ENCODE measurements at places on chromosomes 1 and 21. TPM values are rescaled to one million over a fixed set of nuclear protein-coding genes. Genes with fewer than 3 reads are reported as not detected.

DNA sequence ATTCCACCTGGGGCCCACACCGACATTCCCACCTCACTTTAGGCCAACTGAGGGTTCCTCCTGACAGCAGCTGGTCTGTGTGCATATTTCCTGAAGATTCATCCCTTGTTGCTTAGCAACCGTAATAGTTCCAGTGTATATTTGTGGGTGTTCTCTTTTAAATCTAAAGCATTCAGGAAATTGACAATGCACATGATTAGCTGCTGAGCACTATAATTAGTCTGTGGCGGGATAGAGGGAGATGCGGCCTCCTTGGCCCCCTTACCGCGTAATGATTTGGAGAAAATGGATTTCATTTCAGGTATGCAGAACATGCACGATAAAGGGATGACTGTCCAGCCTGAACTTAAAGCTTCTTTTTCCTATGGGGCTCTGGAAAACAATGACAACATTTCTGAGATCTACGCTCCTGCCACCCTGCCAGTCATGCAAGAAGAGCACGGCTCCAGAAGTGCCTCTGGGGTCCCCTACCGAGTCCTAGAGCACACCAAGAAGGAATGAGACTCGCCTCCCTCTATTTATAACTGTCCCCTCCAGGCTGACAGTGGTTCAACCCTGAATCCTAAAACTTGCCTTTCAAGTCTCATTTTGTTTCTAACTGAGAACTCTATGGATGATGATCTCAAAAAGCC lies 33.8 kb upstream of the RCAN3 start:
- H3K27ac ChIP-seq: no peak overlapping the region
- H3K27me3 ChIP-seq: no peaks in the 10 kb centered on the region

- no peak overlapping the region for H3K27ac ChIP-seq
- H3K27me3 ChIP-seq: peaks cover 2% of the 10 kb centered on the region
- H3K4me1 ChIP-seq: peaks cover 10% of the 10 kb centered on the region
- DNase-seq: no peak
- H3K4me3 ChIP-seq: no peak overlapping the region
- no peaks in the 10 kb centered on the region for H3K36me3 ChIP-seq
Observed at GRCh38 chr1:180923887-180924286, 11.2 kb downstream of the KIAA1614 start.

DNA sequence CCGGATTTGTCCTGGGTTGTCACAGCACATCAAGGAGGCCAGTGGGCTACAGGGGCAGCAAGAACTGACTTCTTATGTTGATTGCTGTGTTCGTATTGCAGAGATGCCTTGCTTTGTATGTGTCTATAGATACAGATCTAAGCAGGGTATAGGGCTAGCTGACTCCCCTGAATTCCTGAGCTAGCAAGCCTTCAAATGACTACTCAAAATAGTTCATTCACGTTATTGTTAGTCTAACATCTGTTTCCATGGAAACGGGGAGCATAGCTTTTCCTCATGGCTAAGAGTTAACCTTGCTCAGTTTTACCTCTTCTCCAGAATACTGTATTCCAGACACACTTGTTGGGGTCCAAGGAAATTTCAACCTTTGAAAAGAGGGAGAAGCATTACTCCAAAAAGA lies 24.1 kb downstream of the TRIM45 start:
- DNase-seq: no peak
- H3K36me3 ChIP-seq: peaks cover 77% of the 10 kb centered on the region
- H3K27me3 ChIP-seq: no peaks in the 10 kb centered on the region
- peaks cover 20% of the 10 kb centered on the region for H3K4me1 ChIP-seq
- H3K4me3 ChIP-seq: no peak overlapping the region

DNA sequence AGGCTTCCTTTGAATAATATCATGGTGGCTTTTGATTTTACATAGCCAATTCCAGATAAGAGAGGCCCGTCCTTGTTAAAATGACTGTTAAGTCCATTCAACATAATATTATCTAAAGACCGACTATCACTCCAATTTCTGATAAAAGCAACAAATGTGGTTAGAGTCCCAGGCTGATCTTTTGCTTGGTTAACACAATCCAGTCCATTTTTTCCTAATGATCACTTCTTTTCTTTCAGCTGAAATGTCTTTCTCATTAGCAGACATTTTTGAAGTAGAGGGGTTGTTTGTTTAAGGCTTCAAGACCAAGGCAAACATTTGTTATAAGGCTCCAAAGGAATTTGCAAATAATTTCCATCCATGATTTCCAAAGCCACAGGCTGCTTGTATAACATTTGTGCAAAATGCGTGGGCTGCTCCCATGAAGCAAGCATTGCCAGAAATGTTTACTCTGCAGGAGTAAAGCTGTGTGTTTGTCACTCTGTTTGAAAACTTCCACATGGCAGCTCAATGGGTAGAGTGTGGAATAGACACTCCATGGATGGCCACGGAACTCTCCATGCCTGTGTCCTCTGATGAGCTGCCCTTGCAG lies 111.5 kb downstream of the PSMG1 start:
- no peaks in the 10 kb centered on the region for H3K36me3 ChIP-seq
- no peaks in the 10 kb centered on the region for H3K4me1 ChIP-seq
- H3K4me3 ChIP-seq: no peak overlapping the region
- H3K27ac ChIP-seq: no peak overlapping the region
- no peak for DNase-seq

DNA sequence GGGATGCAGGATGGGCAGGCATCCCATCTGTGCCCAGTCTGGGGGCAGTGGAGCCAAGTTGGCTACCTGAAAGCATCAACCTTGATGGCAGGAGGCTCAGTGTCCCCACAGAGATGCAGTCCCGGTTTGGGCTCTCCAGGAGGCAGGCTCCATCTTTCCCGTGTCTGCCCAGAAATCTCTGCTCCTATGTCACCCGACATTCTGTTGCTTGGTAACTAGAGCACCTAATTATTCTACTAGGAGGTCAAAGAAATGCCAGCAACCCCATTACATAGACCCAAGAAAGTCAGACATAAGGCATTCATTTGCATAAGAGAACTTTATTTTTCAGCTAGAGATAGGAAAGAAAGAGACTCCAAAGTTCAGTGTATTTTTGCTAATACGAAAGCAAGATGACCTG lies 100.3 kb upstream of the BACE2 start:
- peaks cover 7% of the 10 kb centered on the region for H3K4me1 ChIP-seq
- no peaks in the 10 kb centered on the region for H3K36me3 ChIP-seq
- DNase-seq: no peak
- H3K27me3 ChIP-seq: peaks cover 14% of the 10 kb centered on the region

GRCh38 chr1:212072047-212072446 lies 36.5 kb downstream of the DTL start:
- H3K4me3 ChIP-seq: no peak overlapping the region
- no peak overlapping the region for H3K27ac ChIP-seq
- H3K36me3 ChIP-seq: peaks cover 67% of the 10 kb centered on the region
- DNase-seq: no peak
- H3K4me1 ChIP-seq: no peaks in the 10 kb centered on the region
- no peaks in the 10 kb centered on the region for H3K27me3 ChIP-seq

DNA sequence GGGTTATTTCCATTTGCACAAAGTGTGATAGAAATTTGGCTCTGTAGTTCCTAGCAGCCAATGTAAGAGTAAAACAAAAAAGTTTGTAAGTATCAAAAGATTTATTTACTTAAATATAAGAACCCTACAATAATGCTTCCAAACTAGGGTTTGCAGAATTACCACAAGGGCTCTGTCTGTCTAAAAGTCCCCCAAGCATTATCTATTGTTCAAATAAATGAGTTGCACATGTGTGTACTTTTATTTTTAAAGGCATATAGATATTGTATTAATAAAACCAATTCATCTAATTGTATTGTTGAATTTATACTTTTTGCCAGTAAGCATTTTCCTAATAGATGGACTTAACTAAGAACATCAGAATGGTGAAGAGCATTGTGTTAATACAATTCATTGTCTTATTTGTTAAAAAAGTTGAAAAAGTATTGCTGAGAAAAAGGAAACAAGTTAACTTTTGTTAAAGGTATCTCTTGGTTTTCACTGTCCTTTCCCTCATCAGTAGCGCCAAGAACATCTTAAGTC lies 863 bp upstream of the PTPRC start:
- peaks cover 48% of the 10 kb centered on the region for H3K4me1 ChIP-seq
- H3K4me3 ChIP-seq: peak overlapping the region; percentile 83
- H3K27ac ChIP-seq: peak overlapping the region; percentile 94

GRCh38 chr1:10217748-10218441 lies 7.5 kb downstream of the KIF1B start:
- H3K27me3 ChIP-seq: no peaks in the 10 kb centered on the region
- H3K36me3 ChIP-seq: no peaks in the 10 kb centered on the region
- DNase-seq: no peak
- H3K4me1 ChIP-seq: peaks cover 29% of the 10 kb centered on the region
- H3K27ac ChIP-seq: no peak overlapping the region

DNA sequence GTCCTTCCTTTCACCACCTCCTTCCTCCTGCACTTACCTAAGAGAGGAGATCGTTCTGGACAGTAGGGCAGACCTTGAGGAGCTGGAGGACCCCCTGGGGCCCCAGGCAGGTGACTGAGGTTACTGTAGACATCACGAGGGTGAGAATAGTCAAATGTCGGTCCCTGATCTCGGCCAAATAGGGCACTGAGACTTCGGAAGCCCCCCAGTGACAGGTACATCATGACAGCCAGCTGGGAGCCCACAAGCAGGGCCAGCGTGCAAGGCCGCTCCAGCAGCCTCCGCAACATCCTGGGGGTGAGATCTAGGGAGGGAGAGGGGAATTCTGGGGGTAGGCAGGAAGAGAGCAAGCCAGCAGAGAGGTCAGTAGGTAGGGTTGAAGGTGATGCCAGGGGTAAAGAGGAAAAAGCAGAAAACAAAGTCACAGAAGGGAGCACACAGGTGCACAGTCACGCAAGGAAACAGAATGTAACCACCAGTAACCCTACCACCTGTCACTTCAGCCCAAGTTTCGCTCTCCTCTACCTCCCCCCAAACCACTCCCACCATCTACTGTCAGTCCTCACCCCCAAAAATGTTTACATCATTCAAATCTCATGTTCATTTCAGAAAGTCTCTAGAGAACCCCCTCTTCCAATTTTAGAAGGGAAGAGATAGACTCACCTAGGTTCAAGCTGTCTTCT lies 1.4 kb downstream of the B4GALT3 start:
- H3K27ac ChIP-seq: peak overlapping the region; percentile 94
- H3K36me3 ChIP-seq: peaks cover 42% of the 10 kb centered on the region
- peak overlapping the region; percentile 90 for H3K4me3 ChIP-seq
- no peaks in the 10 kb centered on the region for H3K27me3 ChIP-seq

DNA sequence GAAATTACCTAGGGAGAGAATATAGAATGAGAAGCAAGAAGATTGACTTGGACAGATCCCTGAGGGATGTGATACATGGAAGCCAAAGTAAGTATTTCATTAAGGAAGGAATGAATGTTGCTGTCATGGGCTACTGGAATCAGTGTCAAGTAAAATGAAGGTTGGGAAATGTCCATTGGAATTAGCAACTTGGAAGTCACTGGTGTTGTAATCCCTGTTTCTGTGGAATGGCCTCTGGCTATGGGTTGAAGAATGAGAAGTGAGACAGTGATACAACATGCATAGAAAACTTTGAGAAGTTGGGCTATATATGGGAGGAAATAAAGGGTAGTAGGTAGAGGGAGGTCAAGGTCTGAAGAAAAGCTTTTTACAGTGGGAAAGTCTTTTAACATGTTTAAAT lies 54.7 kb downstream of the CCDC18 start:
- peaks cover 73% of the 10 kb centered on the region for H3K36me3 ChIP-seq
- no peak overlapping the region for H3K4me3 ChIP-seq
- H3K27ac ChIP-seq: no peak overlapping the region
- no peaks in the 10 kb centered on the region for H3K4me1 ChIP-seq
- no peak for DNase-seq

DNA sequence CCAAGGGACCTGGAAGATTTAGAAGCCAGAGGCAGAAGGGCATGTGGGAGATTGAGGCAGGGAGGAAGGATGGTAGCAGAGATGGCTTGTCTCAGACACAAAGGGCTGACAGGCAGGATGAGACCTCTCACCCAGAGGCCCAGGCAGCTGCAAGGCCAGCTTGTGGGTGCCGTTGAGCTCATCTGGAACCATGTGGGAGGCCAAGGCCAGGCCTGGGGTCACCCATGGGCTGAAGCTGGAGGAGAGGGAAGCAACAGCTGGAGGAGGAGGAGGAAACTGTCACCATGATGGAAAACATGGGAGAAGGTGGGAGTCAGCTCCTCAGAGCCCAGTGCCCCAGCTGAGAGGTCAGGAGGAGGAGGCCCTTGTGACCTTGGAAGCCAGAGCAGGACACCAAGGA lies 6.4 kb downstream of the CRABP2 start:
- H3K36me3 ChIP-seq: peaks cover 3% of the 10 kb centered on the region
- peaks cover 19% of the 10 kb centered on the region for H3K27me3 ChIP-seq

GRCh38 chr1:174032671-174033222 lies 10.6 kb upstream of the RC3H1 start:
- no peak for DNase-seq
- H3K4me3 ChIP-seq: no peak overlapping the region
- H3K27ac ChIP-seq: no peak overlapping the region
- H3K36me3 ChIP-seq: no peaks in the 10 kb centered on the region

GRCh38 chr21:45263534-45263933 lies 24.2 kb downstream of the POFUT2 start:
- peak overlapping the region; percentile 25 for H3K27ac ChIP-seq
- no peak overlapping the region for H3K4me3 ChIP-seq
- peaks cover 29% of the 10 kb centered on the region for H3K4me1 ChIP-seq
- H3K27me3 ChIP-seq: peaks cover 5% of the 10 kb centered on the region

GRCh38 chr1:225768662-225769426 lies 8.8 kb upstream of the SRP9 start:
- H3K4me3 ChIP-seq: no peak overlapping the region
- H3K27me3 ChIP-seq: peaks cover 3% of the 10 kb centered on the region
- no peak for DNase-seq
- no peak overlapping the region for H3K27ac ChIP-seq
- no peaks in the 10 kb centered on the region for H3K36me3 ChIP-seq
- H3K4me1 ChIP-seq: no peaks in the 10 kb centered on the region

GRCh38 chr1:85495556-85495955 lies 30.6 kb upstream of the DDAH1 start:
- no peak for DNase-seq
- no peaks in the 10 kb centered on the region for H3K27me3 ChIP-seq
- no peak overlapping the region for H3K27ac ChIP-seq

DNA sequence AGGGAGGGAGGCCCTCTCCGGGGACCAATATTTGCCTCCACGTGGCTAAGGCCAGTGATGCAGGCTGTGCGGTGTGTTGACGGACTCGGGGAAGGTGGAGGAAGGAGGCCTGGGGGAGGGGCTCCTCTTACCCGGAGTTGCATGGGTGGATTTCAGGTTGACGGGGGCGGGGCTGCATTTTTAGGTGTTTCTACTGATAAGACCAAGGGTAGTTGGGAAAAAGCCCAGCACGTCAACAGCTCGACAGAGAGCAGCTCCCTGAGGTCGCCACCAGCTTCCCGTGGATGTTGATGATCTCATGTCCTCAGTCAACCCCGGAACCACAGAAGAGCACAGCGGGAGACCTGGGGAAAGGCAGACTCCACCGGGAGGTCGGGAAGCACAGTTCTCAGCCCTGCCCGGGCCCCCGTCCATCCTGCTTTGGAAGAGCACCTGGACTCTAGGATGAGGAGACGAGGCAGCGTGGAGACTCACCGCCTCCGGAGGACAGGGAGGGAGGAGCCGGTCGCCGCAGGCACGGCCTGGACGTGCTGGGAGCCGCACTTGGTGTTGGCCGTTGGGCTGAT lies 32.9 kb upstream of the COL6A1 start:
- H3K27ac ChIP-seq: no peak overlapping the region
- no peaks in the 10 kb centered on the region for H3K36me3 ChIP-seq
- no peaks in the 10 kb centered on the region for H3K4me1 ChIP-seq
- H3K27me3 ChIP-seq: no peaks in the 10 kb centered on the region
- no peak overlapping the region for H3K4me3 ChIP-seq

The FAM20B gene
- 28.6 TPM for total RNA-seq

The MR1 gene
- 27.9 TPM for total RNA-seq

The ADGRL2 gene
- not detected for total RNA-seq

The SPATA45 gene
- not detected for total RNA-seq

The CENPF gene
- total RNA-seq: 176 TPM

The SPRR2B gene
- total RNA-seq: not detected

All from activated CD8-positive, alpha-beta T cell treated with anti-CD3 and anti-CD28 coated beads, Interleukin-2, amount 10 ng/mL, durations not matched to agents 7 days and 5 days (primary cell).